ENCODE measurements at places on chromosomes 5 and 9.

- no peak for DNase-seq
These were observed 3.0 kb upstream of the GLRX start for GRCh38 chr5:95825495-95825894.

DNA sequence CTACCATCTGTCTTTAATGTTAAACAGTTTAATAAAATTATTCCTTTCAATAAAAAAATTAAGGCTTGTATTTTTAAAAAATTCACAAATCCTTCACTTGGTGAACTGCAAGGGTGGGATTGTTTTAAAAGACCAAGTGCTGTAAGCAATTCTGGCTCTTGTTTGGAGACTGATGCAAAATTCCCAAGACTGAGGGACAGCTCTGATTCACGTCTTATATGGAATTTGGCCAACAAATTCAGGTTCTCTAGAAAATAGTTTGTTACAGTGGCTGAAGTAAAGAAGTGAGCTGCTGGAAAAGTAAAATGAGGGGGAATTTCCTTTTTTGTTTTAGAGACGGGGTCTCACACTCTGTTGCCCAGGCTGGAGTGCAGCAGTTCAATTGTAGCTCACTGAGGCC, 58.3 kb downstream of the PRELID2 start:
- DNase-seq = no peak

DNA sequence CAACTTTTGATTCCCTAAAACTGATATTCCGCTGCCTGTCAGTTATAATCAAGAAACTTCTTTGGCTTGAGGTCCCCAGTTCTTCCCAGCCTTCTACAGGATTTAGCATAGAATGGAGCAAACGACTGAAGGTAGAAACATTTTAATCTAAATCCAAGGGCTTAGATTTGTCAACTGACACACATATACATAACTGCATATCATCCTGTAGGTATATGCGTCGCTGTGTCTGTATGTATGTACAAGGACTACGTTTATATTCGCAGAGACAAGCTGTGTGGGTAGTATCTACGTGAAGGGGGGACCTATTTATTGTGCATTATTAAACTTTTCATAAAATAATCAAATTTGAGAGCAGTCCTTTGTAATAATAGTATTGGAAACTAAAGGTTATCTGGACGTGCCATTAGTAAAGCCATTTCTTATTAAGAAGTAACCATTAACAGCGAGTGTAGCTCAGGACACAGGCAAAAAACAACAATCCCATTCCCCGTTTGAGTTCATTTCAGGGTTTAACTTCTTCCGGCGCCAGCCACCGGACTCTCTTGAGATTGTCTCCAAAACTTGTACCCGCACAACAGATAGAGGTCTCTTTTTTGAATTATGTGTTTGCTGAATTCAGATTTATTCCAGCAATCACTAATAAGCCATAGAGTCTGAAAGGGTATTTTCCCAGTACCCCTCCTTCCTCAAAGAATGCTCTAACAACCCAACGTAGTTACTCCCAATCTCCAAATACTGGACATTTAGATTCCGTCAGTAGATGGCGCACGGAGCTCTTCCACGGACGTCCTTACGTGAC, 2.1 kb upstream of the MLLT3 start:
- no peak for DNase-seq

DNA sequence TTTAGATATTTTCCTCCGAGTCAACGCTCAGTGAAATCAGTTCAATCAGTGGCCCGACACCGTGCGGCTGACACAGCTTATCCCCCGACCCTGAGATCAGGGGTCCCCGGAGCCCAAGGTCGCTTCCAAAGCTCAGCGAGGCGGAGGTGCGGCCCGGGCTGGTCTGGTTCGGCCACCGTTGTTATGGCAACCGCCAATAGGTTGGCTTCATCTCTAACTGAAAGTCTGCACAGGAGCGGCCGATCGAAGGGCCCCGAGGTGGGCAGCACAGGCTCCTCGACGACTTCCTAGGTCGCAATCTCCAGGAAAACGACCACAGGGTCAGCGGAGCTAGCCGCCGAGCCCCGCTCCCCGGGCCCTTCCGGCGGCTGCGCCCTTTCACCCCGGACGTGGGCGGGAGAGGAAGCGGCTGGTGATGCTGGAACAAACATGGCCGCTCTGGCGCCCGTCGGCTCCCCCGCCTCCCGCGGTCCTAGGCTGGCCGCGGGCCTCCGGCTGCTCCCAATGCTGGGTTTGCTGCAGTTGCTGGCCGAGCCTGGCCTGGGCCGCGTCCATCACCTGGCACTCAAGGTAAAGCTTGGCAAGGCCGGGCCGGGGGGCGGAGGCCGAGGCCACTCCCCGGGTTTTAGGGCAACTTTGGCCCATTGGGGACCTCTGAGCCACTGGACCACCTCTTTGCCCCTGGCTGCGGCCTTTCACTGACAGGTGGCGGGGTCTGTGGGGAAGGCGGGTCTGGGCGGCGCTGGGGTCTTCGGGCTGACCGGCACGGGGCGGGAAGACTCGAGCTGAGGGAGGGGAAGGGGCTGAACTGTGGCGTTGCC, at the start of gene GPR107:
Gene GPR107, plus strand, starts transcription at position 403 of the 821 bp plus-strand sequence. Its CDS starts 27 bp downstream, at position 430.
- peak; percentile 51 for DNase-seq

DNA sequence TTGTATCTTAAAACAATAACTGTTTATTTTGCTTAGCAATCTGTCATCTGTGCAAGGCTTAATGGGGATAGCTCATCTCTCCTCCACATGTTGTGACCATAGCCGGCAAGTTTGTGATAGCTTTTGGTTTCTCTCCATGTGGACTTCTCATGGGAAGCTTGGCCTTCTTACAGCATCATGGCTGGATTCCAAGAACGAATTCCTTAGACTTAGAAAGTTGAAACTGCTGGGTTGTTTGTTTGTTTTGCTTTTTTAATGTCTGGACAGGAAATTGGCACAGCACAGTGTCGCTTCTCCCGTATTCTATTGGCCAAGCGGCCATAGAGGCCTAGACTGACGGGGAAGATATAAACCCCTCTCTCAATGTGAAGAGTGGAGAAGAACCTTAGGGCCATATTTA, 61.0 kb upstream of the PRDM9 start:
- DNase-seq = no peak

GRCh38 chr9:90939351-90939750, 137.7 kb downstream of the SYK start:
- DNase-seq = no peak

DNA sequence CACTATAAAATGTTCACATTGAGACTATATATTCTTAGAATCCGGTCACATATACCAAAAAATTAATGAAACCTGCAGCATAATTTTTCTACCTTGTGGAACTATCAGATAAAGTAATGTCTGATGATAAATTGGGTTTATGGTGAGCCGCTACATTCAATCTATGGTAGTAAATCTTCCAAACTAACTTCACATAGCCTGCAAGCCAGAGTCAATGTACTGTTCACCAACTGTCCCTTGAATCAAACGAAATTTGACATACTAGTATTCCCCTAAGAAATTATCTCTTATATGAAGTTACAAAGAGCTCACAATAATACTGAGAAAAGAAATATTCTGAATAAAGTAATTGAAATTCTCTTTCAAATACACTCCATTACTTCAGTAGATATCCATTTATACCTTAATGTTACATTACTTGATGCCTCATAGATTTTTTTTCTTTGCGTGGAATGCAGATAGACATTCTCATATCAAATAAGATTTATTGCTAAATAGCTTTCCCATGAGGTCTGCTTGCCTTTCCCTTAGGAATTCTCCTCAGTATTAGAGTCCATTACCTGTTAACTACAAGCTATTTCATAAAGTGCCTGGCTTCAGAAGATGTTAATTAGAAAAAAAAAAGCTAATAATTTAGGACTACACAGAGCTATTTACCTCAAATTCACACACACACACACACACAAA, 169.5 kb downstream of the PTPRD start:
- no peak for DNase-seq

- DNase-seq = no peak
These were observed 23.5 kb upstream of the CARTPT start for GRCh38 chr5:71695595-71695994.

GRCh38 chr9:20664501-20664900, 19.6 kb upstream of the FOCAD start:
- no peak for DNase-seq

- DNase-seq = no peak
These were observed 75.8 kb downstream of the MAP1B start for GRCh38 chr5:72183101-72183520.

- no peak for DNase-seq
These were observed 8.4 kb upstream of the UBAP1 start for GRCh38 chr9:34170237-34170991.

- no peak for DNase-seq
These were observed 23.7 kb downstream of the ACTL7A start for GRCh38 chr9:108885643-108886348.

- DNase-seq = no peak
These were observed 4.7 kb downstream of the CXXC5 start for GRCh38 chr5:139652788-139653241.

- no peak for DNase-seq
These were observed 29.9 kb upstream of the DENND1A start for GRCh38 chr9:123959787-123960186.

DNA sequence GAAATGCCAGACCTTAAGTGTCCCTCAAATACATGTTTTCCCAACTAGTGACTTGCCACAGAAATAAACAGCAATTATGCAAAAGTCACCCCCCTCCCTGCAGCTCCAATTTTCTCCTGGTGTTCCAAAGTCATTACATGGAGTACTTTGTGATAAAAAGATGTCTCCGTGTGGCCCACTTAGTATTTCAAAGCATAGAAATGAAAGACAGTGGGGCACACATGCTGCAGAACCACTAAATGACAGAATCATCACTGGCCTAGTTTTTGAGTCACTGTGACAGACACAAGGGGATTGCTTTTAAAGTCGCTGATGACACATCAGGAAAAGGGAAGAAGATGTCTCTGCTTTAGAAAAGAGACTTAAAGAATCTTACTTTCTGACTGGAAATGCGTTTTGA, 323.4 kb downstream of the PSAT1 start:
- DNase-seq = no peak

- DNase-seq = no peak
These were observed 18.7 kb upstream of the PARP8 start for GRCh38 chr5:50647726-50648125.

DNA sequence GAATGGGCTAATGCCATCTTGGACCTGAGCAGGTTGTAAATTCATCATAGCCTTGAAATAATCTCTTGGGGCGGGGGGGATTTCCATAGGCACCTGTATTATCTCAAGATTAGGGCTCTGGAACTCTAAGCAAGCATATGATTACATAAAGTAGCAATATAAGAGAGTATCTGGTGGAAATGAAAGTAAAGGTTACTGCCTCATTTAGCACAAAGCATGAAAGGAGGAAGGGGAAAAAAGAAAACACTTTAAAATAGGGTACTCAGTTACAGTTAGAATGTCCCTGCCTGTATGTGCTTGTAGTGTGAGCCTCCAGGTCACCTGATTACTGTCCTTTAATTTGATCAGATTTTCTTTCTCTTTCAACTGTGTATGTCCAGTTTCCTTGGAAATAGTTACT, 1079.7 kb upstream of the CDH18 start:
- DNase-seq = no peak

Measured in stimulated activated CD8-positive, alpha-beta memory T cell treated with anti-CD3 and anti-CD28 coated beads, Interleukin-7, amount 100 ng/mL, for 1 hour (primary cell).